Central memory CD8-positive, alpha-beta T cell (primary cell): ENCODE measurements at places on chromosomes 6 and 20.

DNA sequence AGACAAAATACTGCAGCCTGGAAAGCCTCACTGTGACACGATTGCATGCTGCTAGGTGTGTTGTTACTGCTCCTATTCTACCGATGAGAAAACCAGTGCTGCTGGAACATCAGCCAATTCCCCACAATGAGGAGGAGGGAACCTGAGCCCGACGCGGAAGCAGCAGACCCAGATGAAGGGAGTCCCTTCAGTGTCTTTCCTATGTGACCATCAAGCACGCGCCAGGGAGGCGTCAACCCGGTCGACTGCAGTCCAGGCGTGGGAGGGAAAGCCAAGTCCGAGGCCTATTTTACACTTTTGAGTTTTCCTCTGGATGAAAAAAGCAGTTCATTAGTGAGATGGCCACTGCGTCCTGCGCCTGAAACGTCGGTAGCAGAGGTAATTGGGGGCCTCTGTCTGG lies 63.3 kb downstream of the STK35 start:
- DNase-seq: no peak

- no peak for DNase-seq
Measured at GRCh38 chr6:41161851-41162552, 914 bp downstream of the TREM2 start.

- DNase-seq: no peak
Measured at GRCh38 chr6:47375426-47375825, 65.7 kb upstream of the TNFRSF21 start.

DNA sequence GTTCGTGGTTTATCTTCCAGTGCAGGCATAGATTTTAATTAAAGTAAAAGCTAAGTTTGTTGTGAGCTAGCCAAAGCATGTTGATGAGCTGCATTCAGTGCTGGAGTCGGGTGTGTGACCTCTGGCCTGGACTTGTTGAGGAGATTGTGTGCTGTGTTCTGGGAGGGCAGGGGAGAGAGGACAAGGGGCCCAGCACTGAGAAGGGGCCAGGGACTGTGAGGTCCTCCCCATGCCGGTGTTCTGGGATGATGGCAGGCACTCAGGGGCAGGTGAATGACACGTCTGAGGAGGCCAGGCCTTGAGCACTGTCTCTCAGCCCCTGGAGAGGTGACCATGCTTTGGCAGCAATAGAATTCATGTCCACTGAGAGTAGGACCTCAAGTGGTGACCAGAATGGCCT lies 97.9 kb downstream of the FOXF2 start:
- DNase-seq: no peak
